T-helper 17 cell (primary cell): ENCODE measurements at places on chromosomes 4 and X. TPM values are rescaled to one million over a fixed set of nuclear protein-coding genes. Genes with fewer than 3 reads are reported as not detected.

GRCh38 chr4:184955116-184955515, 63.2 kb upstream of the HELT start:
- DNase-seq, result no peak

The NXF2B gene
- total RNA-seq, result not detected

The ALB gene
- not detected for total RNA-seq

The ITM2A gene
- total RNA-seq, result 200 TPM

GRCh38 chr4:172630280-172630679, 538.3 kb upstream of the GALNT7 start:
- DNase-seq, result no peak

- no peak for DNase-seq
These were observed at the start of gene HEPH for GRCh38 chrX:66163849-66164411. HEPH (plus strand) TSS chrX:66164247; CDS start chrX:66170571, 6,324 bp downstream.

The ZDHHC15 gene
- not detected for total RNA-seq
